ENCODE measurements at places on chromosomes 7 and 10.

DNA sequence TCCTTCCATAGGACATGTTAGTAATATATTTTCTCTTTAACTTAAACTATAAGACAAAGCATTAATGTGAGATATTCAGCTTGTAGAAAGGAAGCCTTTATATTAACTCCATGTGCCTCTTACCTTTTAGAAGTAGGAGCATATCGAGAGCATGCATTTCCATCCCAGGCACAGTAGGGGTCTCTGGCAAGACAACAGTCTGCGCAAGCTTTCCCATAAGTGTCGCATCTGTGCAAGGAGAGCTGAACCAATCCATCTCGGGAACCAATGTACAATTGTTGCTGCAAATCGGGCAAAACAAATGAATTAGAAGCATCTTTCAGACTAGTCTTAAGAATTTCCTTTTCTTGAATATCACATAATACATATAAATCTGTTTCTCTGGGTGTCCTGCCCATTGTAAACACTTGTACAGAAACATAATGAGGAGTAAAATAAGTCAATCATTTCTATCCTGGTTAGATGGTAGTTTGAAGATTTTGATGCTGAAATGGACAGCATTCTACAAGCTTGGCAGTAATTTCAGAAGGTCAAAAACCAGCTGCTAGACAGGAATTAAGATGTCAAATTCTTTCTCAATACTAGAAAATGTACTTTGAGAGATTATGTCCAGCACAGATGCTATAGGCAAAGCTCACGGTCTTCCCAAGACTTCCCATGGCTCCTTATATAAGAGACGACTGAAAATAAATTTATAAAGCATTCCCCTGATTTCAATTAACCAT, 171.8 kb downstream of the SEMA3D start:
- DNase-seq = peak; percentile 45

GRCh38 chr10:69516316-69516715, 56.9 kb downstream of the NEUROG3 start:
- peak; percentile 76 for DNase-seq

DNA sequence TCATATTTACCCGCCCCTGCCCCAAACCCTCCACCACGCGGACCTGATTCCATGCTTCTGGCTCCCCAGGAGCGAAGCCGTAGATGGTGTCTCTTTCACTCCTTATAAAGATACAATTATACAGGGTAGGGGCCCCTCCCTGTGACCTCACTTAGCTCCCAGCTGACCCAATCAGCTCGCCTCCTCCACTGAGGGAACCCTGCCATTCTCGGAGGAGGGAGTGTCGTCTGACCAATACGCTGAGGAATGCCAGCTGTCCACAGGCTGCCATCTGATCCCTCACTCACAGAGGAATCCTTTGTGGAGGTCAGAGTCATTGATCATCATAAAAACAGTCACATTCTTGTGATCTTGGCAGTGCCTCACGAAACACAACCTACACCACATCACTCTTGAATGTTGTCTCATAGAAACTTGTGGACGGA, 67.5 kb upstream of the INSIG1 start:
- DNase-seq = no peak

- DNase-seq = no peak
These were observed 115.2 kb upstream of the PITRM1 start for GRCh38 chr10:3287572-3288445.

DNA sequence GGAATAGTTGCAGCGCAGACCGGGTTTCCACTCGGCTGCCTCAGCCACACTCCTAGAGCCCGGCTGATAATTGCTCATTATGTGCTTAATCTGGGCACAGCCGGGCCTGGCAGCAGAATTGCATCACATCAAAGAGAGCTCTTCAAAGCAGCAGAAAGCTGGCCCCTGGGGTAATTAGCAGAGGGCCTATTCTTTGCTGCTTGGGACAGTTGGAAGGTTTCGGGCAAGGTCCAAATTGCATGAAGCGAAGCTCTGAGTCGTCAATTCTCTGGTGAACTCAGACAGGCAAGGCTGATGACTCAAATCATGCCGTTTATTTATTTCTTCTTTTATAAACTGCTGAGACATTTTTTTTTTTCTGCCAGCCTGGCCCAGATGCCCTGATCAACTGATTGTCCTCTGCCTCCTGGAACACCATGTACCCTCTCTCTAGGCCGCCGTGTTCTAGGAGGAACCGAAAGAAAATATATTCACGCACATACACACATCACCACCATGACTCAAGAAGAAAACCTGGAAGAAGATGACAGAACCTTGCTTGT, 242.2 kb downstream of the RAB11FIP2 start:
- peak; percentile 58 for DNase-seq

GRCh38 chr7:117075934-117076333, 122.6 kb downstream of the ST7 start:
- DNase-seq = no peak

GRCh38 chr10:1540144-1540543, 197.2 kb downstream of the ADARB2 start:
- DNase-seq = no peak

DNA sequence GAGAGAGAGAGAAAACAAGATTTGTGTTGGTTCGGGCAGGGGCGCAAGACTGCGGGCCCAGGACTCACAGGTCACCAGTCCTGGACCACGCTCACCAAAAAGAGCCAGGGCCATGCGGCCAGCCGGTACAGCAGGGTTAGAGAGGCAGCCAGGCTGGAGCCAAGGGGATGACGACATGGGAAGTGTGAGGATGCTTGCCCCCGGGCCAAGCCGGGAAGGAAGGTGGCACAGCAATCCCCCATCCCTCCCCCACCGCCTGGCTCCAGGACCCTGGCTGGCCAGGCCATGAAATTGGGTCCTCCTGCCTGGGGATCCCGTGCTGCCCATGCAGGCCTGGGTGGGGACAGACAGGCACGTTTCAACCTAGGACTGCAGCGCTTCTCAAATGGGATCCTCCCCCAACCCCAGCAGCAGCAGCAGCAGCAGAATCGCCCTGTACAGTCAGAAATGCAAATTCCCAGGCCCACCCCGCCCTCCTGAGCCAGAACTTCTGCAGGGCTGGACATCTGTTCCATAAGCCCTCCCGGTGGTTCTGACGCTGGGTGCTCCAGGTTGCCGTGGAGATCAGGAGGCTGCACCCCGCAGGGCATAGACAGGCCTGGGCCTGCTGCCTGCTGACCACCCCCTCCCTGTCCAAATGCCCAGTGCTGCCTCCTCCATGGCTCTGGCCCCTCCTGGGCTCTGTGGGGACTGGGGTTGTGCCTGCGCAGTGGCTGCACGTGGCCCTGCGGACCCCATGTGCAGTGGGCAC, 35.0 kb downstream of the YKT6 start:
- no peak for DNase-seq

GRCh38 chr7:33845991-33846509, 59.3 kb upstream of the BMPER start:
- DNase-seq = no peak
